ENCODE measurements at places on chromosomes 13 and 19.

DNA sequence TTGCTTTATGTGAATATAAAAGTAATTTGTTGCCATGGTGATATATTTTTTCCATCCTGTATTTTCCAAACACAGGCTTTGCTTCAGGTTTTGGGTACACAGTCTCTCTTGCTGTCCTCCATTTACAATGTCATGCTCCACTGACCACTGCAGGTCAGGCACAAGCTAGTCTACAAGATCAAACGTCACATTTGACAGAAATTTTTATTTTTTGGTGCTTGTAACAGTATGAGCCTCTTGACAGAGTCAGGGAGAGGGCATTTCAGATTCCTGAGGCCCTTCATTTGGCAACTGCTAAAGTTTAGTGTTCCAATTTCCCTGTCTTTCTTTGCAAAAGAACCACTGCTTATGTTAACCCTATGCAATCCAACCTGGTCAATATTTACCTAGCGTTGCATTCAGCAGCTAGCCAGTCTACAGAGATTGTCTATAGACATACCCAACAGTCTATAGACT, 175.0 kb downstream of the RFC3 start:
- DNase-seq: no peak

GRCh38 chr13:47317356-47317755, 420.5 kb upstream of the HTR2A start:
- DNase-seq: no peak

GRCh38 chr19:16325641-16326400, 1.2 kb downstream of the KLF2 start:
- DNase-seq: no peak

DNA sequence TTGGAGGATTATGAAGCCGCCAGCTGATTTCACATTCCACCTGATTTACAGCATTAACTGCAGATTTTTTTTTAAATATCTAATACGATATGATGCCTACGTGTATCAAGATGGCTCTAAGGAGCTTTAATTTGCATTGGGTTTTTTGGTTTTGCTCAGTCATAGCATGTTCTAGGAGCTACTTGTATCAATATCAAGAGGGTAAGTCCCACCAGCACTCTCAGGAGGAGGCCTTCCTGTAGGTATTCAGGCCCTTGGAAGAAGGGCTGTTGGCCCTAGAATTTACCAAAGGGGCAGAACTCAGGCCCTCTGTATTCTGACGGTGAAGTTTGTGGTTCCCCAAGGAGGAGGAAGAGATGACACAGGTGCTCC, 97.2 kb upstream of the IPO5 start:
- no peak for DNase-seq

DNA sequence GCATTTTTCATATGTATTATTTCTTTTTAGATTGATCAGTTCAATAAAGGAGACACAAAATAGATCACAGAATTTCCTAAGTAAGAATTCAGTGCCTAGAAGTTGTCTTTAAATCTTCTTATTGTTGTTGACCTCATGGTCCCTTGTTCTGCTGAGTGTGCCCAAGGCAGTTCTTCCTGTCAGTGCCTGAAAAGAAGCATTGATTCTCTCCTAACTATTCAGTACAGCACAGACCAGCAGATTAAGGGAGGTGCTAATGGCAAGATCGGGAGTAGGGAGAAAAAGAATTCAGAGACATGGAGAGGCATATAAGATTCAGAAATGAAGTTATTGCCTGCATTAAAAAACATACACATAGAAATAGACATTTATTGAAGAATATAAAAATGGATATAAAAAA, 180.5 kb upstream of the PCDH9 start:
- DNase-seq: no peak

GRCh38 chr13:114142640-114143490, 10.4 kb upstream of the RASA3 start:
- DNase-seq: no peak

DNA sequence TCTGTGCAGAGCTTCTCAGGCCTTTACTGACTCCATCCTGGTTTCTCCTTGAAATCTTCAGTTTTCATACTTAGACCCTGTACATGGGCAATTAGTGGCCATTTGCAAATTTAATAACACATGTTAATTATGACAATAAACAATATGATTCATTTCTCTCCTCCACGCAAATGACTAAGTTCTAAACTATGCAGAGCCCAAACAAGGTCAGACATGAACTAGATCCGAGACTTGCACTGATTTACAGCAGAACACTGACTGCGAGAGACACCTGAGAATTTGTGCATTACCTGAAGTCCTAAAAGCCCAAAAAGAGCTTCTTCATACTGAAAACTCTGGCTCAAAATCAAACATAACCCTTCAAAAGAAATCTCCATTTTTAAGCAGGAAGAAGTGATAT, 521.8 kb downstream of the MYO16 start:
- DNase-seq: no peak

GRCh38 chr13:24160458-24161009, at the start of gene SPATA13:
Gene SPATA13 (plus strand): TSS chr13:24160720. CDS start chr13:24222930, 62,210 bp downstream.
- DNase-seq: peak; percentile 12

DNA sequence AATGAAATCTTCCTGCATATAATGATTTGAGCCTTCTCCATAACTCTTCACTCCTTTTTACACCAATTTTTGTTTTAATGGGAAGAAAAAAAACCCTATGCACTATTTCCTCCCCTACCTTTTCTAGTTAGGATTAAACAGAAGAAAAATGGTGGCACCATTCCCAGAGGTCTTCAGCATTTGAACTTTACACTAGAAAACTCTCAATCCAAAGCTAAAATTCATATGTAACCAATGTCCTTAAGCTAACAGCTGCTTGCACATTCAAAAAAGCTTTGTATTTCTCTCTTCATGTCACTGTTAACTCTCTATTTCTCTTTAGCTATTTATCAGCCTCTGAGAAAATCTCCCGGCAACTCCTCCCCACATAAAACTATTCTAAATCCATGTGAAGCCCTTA, 90.3 kb upstream of the UBL3 start:
- no peak for DNase-seq

- DNase-seq: no peak
Observed at GRCh38 chr13:24627090-24627714, 53.0 kb upstream of the ATP12A start.

- DNase-seq: no peak
Observed at GRCh38 chr13:68995972-68996667, 1111.5 kb upstream of the ATXN8OS start.

DNA sequence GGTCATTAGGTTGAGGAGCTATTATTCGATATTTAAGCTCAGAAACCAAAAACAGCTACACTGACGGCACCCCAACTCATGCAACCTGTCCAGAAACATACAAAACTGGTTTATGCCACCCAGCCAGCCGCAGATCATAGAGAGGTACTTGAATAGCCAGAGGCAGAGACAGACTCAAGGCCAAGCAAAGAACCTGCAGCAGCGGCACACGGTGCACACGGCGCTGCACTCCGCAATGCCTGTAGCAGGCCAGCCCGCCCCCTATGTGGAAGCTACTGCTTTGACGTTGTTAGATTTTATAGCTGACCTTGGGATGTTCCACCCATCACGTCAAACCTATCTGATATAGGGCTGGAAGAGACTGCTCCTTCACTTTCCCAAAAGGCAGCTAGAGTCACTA, 11.9 kb upstream of the DHRS12 start:
- DNase-seq: no peak

DNA sequence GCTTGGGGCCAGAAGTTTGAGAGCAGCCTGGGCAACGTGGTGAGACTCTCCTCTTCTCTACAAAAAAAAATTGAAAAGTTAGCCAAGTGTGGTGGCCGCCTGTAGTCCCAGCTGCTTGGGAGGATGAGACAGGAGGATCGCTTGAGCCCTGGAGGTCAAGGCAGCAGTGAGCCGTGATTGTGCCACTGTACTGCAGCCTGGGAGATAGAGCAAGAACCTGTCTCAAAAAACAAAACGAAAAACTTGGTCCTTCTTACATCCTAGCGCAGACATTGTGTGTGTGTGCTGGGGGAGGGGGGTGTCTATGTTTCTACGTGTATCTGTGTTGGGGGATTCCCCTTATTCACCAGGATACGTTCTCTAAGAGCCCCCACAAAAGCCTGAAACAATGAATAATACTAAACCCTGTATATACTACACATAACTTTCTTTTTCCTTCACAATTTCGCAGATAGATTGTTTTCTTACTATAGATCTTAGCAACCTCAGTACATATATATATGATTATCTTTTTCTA, 7.9 kb downstream of the AXL start:
- no peak for DNase-seq

DNA sequence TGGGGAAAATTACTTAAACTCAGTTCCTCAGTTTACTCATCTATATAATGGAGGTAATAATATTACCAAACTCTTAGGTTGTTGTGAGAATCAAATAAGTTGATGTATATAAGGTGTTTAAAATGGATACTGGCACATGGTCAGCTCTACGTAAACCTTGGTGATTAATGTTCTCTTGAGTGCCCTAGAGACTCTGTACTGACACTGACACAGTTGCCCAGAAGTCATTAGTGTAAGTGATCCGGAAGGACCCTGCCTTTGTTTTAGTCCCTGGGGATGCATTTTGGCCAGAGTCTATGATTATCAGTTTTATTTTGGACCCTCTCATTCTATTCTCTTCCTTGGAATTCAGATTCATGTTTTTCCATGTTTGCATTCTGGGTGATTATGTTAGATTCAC, 31.9 kb downstream of the CHST8 start:
- DNase-seq: no peak

- no peak for DNase-seq
Observed at GRCh38 chr13:63124863-63125262, 1709.2 kb upstream of the PCDH20 start.

DNA sequence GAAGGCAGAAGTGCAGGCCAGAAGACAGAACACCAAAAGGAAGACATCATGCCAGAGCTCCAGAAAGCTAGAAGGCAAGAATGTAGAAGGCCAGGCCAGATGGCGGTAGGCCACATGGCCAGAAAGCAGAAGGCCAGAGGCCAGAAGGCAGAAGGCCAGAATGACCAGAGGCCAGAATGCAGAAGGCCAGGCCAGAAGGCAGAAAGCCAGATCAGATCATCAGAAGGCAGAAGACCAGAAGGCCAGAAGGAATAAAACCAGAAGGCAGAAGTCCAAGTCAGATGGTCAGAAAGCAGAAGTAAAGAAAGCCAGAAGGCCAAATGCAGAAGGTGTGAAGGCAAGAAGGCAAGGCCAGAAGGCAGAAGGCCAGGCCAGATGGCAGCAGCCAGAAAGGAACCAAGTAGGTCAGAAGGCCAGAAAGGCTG, 185.0 kb downstream of the TUBA3C start:
- no peak for DNase-seq

DNA sequence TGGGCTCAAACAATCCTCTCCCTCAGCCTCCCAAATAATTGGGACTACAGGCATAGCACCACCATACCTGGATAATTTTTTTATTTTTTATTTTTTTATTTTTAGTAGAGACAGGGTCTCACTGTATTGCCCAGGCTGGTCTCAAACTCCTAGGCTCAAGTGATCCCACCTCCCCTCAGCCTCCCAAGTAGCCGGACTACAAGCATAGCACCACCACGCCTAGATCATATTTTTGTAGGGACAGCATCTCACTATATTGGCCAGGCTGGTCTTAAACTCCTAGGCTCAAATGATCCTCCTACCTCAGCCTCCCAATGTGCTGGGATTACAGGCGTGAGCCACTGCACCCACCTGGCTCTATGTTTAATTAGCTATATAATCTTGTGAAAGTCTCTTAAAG, 114.2 kb downstream of the TRPC4 start:
- DNase-seq: no peak

DNA sequence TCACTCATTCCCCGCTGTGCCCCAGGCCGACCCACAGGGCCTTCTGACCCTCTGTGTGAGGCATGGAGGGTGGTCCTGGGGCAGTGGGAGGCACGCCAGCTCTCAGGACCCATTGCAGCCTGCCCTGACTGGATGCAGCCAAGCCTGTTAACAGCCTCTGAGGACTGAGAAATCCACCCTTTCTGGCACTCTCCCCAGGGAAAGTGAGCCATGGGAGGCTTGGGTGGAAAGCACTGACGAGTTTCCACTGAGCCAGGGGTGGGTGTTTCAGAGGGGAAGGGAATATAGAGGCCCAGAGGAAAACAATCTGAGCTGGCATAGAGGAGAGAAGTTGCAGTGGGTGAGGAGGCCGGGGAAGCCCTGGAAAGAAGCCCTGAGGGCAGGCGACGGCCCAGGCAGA, 30.6 kb upstream of the SLC7A10 start:
- no peak for DNase-seq

- DNase-seq: no peak
Observed at GRCh38 chr13:112952759-112953551, 16.1 kb upstream of the MCF2L start.

- no peak for DNase-seq
Observed at GRCh38 chr13:105278943-105279381, 1256.5 kb downstream of the EFNB2 start.

GRCh38 chr19:46287585-46287984, 9.3 kb upstream of the HIF3A start:
- DNase-seq: no peak

DNA sequence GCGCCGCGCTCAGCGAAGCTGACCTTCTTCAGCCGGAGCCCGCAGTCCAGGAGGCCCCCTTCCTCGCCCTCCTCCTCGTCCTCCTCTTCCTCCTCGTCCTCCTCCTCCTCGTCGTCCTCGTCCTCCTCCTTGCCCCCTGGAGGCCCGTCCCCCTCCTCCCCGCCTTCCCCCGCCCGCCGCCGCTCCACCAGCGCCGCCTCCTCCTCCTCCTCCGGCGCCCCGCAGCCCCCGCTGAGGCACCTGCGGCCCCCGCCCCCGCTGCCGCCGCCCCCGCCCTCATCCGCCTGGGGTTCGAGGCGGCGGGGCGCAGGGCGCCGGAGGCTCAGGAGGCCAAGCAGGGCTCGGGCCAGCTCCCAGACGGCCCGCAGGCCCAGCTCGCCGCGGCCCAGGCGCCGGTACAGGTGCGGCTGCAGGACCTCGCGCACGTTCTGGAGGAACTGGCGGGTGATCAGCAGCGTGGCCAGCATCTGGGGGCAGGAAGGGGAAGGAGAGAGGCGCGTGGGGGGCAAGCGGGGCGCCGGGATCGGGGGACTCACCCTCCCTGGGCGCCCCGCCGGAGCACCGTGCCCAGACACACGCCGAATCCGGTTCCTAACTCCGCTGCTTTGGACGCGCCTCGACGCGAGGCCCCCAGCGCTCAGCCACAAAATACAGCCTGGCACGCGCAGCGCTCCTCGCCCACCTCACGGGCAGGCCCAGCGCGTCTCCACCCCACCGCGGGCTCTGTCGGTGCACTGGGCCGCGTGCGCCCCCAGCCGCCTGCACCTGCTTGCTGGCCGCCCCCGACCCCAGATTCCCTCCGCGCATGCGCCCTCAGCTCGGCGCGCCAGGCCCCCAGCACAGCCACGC, 5.9 kb downstream of the ANO8 start:
- no peak for DNase-seq

- no peak for DNase-seq
Observed at GRCh38 chr19:18795540-18795939, 4.4 kb upstream of the COMP start.

Measured in NCI-H1436 treated with DMSO at 0.1 percent for 48 hours (cell line).